Activated CD4-positive, alpha-beta T cell treated with anti-CD3 and anti-CD28 coated beads, Interleukin-2, amount 50 U/mL, for 48 hours (primary cell): ENCODE measurements at places on chromosomes 13 and 19.
A peak's percentile ranks its signal among the peaks of the same experiment; 100 is the strongest.

DNA sequence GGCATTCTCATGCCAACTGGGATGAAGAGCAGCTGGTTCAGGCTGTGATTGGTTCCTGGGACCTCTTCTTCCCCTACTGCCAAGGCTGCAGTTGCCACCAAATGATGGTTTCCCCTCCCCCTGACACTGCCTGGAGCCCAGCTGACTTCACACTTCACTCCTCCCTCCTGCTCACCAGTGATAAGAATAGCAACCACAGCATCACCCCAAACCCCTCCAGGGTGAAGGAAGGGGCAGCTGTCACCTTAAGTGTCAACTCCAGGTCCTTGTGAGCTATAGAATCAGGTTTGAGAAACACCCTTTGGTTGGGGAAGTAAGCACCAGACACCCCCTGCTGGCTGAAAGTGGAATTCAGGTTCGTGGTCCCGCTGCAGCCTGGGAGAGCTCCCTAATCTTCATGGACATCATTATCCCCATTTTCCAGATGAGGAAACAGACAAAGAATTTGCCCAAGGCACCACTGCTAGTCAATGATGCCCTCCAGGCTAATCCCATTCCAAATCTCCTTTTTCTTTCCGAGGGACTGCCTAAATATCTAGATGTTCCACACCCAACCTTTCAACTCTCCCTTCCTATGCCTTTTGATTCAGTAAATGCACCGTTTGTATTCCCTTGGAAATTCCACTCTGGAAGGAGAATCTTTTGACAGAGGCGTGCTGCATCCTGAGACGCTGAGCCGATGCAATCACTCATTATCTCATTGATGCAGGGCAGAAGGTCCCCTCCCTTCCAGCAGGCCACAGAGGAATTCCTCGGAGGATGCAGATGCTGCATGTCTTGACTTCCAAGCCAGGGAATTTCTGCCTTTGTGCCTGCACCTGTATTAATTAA, 50.6 kb upstream of the UQCRFS1 start:
- DNase-seq, result peak; percentile 70

- DNase-seq, result no peak
Observed at GRCh38 chr13:95226932-95227695, 74.1 kb downstream of the ABCC4 start.

- no peak for DNase-seq
Observed at GRCh38 chr13:53351021-53351420, 322.4 kb downstream of the OLFM4 start.

GRCh38 chr13:27083183-27083582, 88.4 kb downstream of the USP12 start:
- no peak for DNase-seq

DNA sequence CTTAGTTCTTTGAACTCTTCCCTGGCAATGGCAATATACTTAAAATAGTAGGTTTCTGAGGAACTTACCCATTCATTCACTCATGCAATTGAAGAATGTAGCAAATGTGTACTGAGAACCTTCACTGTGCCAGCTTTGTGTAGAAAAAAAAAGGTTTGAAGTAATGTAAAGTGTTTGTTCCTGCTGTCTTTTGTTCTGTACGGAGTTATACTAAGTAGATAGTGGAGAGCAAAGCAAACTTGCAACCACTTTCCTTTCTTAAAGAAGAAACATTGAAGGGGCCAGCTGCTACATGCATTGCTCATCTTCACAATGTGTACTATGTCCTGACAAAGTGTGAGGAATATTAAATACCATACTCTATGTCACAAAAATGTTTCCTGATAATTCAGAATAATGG, 68.9 kb upstream of the FREM2 start:
- DNase-seq, result no peak

- peak; percentile 66 for DNase-seq
Observed at GRCh38 chr19:17205237-17206140, 9.7 kb upstream of the USE1 start.

DNA sequence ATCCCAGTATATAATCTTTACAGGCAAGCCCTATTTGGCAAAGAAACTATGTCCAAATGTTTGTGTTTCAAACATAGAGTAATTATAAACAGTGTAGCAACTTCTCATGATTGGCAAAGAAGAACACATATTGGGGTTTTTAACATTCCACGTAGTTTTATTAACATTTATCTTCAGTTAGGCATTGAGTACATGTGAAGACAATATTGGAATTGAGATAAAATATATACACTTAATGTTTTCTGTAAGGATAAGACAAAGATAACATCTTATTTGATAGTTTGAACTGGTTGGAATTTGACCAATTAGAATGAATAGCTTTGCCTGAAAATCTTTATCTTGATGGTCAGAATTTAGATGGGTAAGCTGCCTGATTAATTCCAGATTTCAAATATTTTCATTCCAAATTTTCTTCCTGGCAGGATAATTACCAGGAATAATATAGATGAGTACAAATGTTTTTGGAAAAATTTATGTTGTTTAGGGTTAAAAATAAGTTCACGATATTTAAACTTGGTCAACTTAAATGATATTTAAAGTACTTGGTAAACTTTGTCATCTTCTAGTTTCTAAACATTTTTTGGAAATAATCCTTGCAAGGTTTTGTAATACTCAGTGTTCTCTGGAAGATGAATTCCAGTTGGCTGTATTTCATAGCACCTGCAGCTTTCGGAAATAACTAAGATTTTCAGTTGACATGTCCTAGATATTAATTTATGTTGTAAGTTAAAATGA, 536.5 kb upstream of the SPRY2 start:
- DNase-seq, result no peak

DNA sequence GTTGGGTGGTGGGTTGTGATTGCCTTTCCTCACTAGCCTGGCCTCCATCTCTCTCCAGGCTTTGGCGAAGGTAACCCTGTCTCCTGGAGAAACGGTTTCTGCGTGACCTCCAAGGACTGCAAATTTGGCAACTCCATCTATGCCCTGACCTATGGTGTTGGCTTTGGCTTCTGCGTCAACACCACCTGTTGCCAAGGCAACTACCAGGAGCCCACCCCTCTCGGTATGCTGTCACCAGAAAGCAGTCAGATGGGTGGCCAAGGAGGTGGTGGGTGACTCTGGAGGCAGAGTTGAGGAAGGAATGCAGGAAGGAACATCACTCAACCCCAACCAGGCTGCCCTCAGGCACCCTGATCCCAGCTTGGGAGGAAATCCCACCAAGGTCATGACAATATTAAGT, 18.6 kb upstream of the IRGC start:
- no peak for DNase-seq

GRCh38 chr13:79405501-79405830, 589 bp downstream of the RBM26 start:
- peak; percentile 53 for DNase-seq

GRCh38 chr13:40798380-40798779, 9.0 kb downstream of the SLC25A15 start:
- DNase-seq, result no peak

- DNase-seq, result peak; percentile 59
Observed at GRCh38 chr13:43023289-43023963, at the start of gene DNAJC15. Gene DNAJC15 (plus strand): TSS chr13:43023586. CDS start chr13:43023627, 41 bp downstream.

DNA sequence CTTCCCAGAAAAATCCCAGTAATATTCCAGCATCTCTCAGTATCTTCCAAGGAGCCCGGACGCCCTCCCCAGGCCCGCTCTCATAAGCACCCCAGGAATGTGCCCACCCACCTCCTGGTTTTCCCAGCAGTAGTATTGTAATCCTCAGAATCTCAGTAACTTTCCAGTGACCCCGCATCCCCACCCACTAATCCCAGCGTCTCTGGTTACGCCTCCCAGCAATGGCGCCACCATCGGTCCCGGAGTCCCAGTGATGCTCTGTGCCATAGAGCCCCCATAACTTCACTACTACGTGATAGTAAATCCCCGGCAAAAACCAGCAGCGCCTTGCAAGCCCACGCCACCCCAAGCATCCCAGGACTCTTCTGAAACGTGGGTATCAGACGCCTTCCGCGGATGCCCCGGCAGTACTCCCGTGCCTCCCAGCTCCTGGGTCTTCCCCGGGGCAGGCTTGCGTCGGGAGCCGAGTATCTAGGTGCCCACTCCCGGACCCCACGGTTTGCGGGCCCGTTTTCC, 928 bp upstream of the PNPLA6 start:
- peak; percentile 54 for DNase-seq

- no peak for DNase-seq
Observed at GRCh38 chr19:4164262-4164661, 10.8 kb downstream of the CREB3L3 start.

- DNase-seq, result no peak
Observed at GRCh38 chr13:111789420-111789819, 277.5 kb upstream of the SOX1 start.

GRCh38 chr13:70795484-70795883, 687.2 kb upstream of the KLHL1 start:
- DNase-seq, result no peak

DNA sequence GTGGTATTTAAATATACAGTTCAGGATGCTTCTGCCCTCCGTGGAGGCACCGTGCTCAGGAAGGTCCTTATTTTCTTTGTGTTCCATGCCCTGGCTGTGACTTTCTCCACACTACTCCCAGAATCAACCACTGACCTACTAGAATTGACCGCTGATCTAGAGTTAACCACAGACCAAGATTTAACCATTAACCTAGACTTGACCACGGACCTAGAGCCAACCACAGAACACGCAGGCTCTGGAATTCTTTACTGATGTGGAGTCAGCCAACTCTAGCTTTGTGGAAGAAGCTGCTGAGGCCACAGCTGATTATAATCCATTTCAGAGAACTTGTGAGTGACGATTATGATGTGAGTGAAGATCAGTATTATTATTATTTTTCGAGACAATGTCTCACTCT, 18.0 kb downstream of the GTF2F2 start:
- DNase-seq, result no peak

GRCh38 chr13:24668955-24669582, 11.1 kb upstream of the ATP12A start:
- no peak for DNase-seq

DNA sequence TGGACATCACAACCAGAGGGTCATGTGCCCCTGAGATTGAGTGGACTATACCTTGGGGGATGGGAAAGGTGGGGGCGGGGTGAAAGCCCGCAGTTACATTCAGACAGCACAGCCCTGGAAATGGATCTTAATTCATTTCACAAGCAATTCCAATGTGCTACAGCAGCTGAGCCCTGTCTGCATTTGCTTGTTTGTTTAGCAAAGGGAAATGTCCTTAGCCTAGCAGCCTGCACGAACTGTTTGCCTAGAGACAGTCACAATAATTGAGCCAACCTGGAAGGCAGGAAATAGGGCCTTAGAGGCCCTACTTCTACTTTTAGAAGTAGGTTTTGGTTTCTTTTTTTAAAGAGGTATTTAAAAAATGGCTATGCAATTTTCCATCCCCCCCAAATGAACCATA, 177.3 kb upstream of the KL start:
- DNase-seq, result no peak

GRCh38 chr13:20942938-20943559, 40.5 kb upstream of the XPO4 start:
- DNase-seq, result no peak

- peak; percentile 71 for DNase-seq
Observed at GRCh38 chr13:51793570-51794271, 10.2 kb downstream of the DHRS12 start.

GRCh38 chr13:22846551-22846950, 334.2 kb upstream of the SGCG start:
- DNase-seq, result no peak

DNA sequence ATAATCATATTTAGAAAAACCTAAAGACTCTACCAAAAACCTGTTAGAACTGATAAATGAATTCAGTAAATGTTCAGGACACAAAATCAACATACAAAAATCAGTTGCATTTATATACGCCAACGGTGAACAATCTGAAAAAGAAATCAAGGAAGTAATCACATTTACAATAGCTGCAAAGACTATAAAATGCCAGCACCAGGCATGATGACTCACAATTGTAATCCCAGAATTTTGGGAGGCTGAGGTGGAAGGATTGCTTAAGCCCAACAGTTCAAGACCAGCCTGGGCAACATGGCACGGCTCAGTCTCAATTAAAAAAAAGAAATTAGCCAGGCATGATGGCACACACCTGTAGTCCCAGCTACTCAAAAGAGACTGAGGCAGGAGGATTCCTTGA, 7.0 kb downstream of the ZNF562 start:
- no peak for DNase-seq
